Smooth muscle cell of trachea (primary cell): ENCODE measurements at places on chromosomes 7 and 10. TPM values are rescaled to one million over a fixed set of nuclear protein-coding genes. Genes with fewer than 3 reads are reported as not detected.

PTF1A gene
- total RNA-seq = not detected in 2 replicates

FAM131B gene
- 3.9 and 13.2 TPM in 2 replicates for total RNA-seq

CAV1 gene
- total RNA-seq = 417 and 614 TPM in 2 replicates

TMEM236 gene
- total RNA-seq = under 0.01 TPM in 2 replicates

TFR2 gene
- total RNA-seq = 0.33 TPM in 1 of 2 replicates, not detected in the other
